ENCODE measurements at places on chromosomes 12 and 14. TPM values are rescaled to one million over a fixed set of nuclear protein-coding genes. Genes with fewer than 3 reads are reported as not detected.

GRCh38 chr12:109258607-109259544 lies 50.2 kb downstream of the FOXN4 start:
- DNase-seq, result no peak

GRCh38 chr14:50520947-50521815 lies 11.2 kb downstream of the MAP4K5 start:
- no peak for DNase-seq

- no peak for DNase-seq
Measured at GRCh38 chr12:89884952-89885351, 176.3 kb upstream of the ATP2B1 start.

GRCh38 chr12:49048953-49049352 lies 11.6 kb downstream of the KMT2D start:
- no peak for DNase-seq

- DNase-seq, result no peak
Measured at GRCh38 chr12:93137656-93138612, 208.8 kb upstream of the EEA1 start.

DNA sequence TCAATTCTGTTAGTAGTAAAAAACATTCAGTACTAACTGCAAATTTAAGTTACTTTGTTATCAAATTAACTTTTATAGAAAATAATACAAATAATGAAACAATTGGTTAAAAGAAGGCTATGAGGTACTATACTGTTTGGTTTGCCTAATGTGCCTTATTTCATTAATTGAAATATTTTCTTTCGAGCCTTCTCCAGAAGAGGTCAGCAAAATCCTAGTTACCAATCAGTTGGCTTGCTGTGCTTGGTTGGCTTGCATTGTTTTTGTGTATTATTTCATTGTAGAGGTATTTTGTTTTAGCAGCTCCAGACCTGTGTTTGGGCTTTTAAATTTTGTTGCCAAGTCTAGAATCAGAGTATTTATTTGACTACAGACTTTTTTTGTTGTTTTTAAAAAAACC lies 68.5 kb downstream of the AEBP2 start:
- DNase-seq, result peak; percentile 29

DNA sequence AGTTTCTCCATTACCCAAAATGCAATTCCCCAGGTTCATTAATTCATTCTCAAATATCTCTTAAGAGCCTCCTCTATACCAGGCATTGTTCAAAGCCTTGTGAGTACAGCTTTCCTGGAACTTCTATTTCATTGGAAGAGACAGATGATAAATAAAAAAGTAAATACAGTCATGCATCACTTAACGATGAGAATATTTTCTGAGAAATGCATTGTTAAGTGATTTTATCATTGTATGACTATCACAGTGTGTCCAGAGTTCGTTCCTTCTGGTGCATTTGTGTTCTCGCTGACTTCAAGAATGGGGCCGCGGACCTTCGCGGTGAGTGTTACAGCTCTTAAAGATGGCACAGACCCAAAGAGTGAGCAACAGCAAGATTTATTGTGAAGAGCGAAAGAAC lies 66.0 kb downstream of the ANO4 start:
- DNase-seq, result no peak

- DNase-seq, result no peak
Measured at GRCh38 chr14:68284333-68284732, 464.8 kb downstream of the RAD51B start.

- DNase-seq, result no peak
Measured at GRCh38 chr12:2355604-2356003, 302.8 kb downstream of the CACNA1C start.

DNA sequence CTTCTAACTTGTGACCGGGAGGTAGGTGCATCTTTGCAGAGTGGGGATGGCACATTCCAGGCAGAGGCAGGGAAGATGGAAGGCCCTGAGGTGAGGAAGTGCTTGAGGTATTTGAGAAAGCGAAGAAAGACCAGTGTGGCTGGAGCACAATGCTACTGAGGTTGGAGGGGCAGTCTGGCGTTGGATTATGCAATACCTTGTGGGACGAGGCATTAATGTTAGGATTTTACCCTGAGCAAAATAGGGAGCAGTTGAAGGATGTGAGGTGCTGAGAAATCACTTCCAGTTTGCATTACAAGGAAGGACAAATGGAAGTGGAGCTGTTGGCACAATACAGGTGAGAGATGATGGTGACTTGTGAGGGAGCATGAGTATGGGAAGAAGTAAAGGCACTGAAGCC lies 145.5 kb downstream of the KCNA5 start:
- no peak for DNase-seq

DNA sequence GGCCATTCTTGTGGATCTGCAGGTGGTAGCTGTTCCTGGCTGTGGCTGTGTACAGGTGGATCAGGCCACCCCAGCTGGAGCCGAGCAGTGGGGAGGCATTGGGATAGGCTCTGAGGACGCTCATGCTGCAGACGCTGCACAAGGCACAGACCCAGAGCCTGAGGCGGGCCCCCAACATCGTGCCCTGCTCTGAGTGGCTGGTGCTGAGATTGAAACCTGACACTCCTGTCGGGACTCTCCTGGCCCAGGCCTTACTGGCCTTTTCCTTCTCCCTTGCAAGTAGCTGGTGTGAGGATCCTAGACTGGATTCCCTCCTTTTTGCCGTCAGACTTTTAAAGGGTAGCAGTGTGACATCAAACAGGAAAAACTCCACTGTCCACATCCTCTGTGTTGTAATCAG lies at the start of gene FGF23:
Gene FGF23, minus strand, starts transcription at position 308 of the 400 bp plus-strand sequence. Its CDS starts 130 bp downstream, at position 178.
- peak; percentile 7 for DNase-seq

GRCh38 chr12:43277651-43278540 lies 274.1 kb downstream of the ADAMTS20 start:
- DNase-seq, result no peak

- no peak for DNase-seq
Measured at GRCh38 chr12:96020314-96021003, 14.9 kb downstream of the LTA4H start.

- no peak for DNase-seq
Measured at GRCh38 chr12:3142386-3142785, 65.2 kb downstream of the TSPAN9 start.

- no peak for DNase-seq
Measured at GRCh38 chr14:82528016-82528415, 994.4 kb upstream of the SEL1L start.

DNA sequence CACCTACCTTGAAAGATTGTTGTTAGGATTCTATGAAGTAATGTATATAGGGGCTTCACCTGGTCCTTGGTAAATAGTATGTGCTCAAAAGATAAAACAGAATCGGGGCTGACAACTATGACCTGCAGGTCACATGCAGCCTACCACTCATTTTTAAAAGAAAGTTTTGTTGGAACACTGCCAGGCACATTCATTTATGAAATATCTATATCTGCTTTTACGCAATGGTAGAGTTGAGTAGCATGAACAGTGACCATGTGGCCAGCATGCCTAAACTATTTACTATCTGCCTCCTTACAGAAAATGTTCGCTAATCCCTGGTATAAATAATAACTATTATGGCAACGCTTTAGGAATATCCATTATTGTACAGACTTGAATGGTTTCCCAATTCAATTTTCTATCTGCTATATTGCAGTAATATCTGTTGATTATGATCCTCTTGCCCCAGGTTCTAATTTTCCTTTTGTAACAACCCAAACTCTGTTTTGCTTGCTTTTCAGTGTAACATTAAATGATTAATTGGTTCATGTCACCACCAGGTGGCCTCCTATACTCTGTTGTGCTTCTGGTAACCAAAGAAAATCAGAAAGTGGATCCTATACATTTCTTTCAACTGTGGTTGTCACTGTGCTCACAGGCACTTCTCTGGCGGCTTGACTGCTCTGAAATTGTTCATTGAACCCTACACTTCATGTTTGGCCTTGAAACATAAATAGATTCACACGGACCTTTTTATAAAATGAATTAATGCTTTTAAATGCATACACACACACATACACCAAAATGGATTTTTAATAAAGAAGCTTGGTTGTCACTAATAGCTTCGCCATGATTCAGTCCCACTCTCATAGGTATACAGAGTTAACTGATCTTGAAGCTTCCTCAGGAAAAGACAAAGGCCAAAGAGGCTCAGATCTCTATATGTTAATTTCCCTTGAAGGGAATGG lies 227.7 kb upstream of the NPAS3 start:
- peak; percentile 33 for DNase-seq

DNA sequence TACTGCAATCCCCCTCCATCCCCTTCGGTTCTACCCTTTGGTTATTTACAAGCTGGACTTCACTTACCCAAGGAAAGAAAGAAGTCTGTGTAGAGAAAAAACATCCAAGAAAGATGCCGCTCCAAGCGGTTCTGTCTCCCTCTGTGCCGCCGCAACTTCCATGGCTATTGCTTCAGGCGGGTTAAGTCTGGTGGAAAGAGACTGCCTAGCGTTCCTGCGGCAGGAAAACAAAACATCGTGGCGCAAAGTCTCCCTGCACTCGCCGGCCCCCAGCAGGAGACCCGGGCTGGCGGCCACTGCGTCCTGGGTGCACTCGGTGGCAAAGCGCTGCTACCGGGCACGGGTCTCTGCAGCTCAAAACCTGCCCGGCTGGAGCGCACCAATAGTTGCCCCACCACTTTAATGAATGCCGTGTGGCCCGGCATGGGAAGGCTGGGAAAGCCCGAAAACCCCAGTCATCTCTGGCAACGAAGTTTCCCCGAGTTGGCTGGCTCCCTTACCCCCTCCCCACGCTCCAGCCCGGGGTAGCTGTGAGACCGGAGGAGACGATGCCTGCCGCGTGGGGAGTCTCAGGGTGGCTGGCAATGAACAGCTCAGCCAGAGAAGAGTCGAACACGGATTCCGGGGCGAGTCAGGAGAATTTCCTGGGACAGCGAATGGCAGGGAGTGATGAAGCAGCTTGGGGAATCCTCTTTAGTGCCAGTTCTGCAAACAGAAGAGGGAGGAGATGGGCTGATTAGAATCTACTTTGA lies 3.5 kb upstream of the KCNK10 start:
- DNase-seq, result no peak

- DNase-seq, result no peak
Measured at GRCh38 chr12:15899282-15899870, 11.8 kb upstream of the DERA start.

Gene GLTP
- 25.6 TPM for polyA plus RNA-seq

Gene FOXG1
- not detected for polyA plus RNA-seq

Gene FOXM1
- polyA plus RNA-seq, result 45.3 TPM

Gene MYRFL
- 0.69 TPM for polyA plus RNA-seq

Gene TMEM253
- 0.74 TPM for polyA plus RNA-seq

Gene HOXC12
- polyA plus RNA-seq, result not detected

Gene VRTN
- not detected for polyA plus RNA-seq

Gene TAS2R19
- polyA plus RNA-seq, result 2.5 TPM

Gene RASAL1
- 0.15 TPM for polyA plus RNA-seq

Gene ANP32D
- polyA plus RNA-seq, result 0.13 TPM
